AG10803 (cell line): ENCODE measurements at places on chromosomes 7 and 10.

DNA sequence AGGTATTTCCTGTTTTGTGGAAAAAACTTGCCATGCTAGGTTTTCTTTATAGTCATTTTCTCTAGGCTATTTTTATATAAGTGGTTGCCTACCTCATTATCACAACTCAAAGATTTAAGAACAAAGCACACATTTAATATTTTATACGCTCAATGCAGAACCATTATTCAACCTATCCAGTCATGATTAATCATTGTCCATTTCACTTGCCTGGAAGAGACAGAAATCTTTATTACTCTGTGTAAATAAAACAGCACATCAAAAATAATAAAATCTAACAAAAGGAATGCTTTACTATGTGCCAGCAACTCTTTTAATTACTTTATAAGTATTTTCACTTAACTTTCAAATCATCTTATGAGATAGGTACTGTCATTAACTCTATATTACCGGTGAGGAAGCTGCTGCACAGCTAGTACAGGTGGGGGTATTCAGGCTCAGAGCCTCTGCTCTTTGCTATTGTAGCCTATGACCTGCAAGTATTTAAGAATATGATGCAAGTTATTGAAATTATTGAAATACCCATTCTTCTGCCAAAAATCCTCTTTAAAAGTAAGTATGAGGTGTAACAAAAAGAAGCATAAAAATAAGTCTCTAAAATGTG is 16.4 kb upstream of the TAS2R16 start:
- DNase-seq = no peak

DNA sequence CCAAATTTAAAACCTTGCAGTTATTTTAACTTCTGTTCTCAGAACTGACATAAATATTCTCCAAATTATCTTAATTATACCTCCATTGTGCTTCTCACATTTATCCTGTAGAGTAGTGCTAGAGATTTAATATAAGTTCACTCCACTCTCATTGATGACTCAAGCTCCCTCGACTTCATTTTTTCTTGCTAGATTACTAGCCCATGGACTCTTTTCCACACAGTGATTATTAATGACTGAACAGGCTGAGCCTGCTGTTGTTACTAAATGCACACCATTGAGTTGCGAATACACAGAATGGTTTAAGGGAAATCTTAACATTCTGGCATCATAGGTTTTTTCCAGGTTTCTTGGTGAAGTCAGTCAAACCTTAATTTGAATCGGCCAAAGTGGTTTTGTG is 179.5 kb upstream of the AKR1E2 start:
- no peak for DNase-seq

DNA sequence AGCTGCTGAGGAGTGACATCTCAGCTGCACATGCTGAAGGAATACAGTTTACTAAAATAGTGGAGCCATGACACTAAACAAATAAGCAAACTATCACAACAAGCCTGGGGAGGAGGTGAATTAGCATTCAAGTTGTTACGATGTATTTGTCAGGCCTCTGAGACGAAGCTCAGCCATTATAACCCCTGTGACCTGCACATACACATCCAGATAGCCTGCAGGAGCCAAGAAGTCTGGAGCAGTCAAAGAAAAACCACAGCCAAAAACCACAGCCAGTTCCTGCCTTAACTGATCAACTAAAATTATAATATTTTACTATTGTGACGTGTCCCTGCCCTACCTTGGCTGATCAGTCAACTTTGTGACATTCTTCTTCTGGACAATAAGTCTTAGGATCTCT is 68.6 kb downstream of the NSUN6 start:
- no peak for DNase-seq

DNA sequence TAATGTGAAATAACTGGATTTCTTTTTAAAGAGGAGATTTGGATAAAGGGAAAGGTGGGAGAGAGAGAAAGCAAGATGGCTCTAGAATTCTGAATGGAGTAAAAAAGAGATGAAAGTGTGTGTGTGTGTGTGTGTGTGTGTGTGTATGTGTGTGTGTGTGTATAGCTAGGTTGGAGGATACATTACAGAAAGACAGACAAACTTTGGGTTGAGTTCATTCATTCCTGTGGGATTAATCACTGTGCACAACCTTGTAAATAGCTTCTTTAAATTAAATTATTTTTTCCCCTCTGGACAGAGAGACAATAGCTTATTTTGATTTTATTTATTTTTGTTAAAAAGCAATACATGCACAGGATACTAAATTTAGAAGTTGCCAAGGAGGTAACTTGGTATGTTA is 7.5 kb downstream of the ASB4 start:
- DNase-seq = peak; percentile 29

DNA sequence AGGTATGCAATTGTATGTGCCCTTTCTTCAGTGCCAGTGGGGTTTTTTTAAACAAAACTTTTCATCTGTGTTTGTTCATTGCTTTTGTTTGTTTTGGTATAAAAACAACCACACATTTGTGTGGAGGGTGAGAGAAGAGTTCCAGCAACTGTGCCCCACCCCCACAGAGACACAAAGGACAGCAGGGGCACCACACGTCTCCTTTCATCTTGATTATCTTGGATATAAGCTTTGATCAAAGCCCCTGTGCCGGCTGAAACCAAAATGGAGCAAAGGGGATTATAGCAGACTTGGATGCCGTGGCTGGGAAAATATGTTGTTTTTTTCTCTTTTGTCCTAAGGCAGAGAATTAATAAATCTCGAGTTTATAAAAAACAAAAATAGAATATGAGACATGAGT is 111.8 kb upstream of the RSU1 start:
- DNase-seq = no peak

- peak; percentile 75 for DNase-seq
Observed at GRCh38 chr7:95011146-95011928, 103.9 kb downstream of the PPP1R9A start.

DNA sequence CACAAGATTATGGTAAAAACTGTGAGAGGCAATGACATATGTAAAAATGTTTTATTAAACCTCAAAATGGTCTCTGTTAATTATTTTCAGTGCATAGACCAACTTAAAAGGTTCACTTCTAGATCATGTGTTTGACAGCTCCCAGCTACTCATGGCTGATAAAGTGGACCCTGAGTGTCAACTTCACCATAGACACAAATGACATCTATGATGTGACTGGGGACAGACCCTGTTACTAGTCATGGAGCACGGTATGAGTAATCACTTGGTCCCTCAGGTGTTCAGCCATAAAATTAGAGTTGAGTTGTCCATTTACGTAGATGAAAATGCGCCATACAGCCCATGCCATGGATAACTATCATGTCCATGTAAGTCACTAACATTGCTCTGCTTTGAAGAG is 199.8 kb downstream of the ZNF365 start:
- no peak for DNase-seq

- DNase-seq = no peak
Observed at GRCh38 chr10:71395621-71396020, 1.1 kb upstream of the CDH23 start.

DNA sequence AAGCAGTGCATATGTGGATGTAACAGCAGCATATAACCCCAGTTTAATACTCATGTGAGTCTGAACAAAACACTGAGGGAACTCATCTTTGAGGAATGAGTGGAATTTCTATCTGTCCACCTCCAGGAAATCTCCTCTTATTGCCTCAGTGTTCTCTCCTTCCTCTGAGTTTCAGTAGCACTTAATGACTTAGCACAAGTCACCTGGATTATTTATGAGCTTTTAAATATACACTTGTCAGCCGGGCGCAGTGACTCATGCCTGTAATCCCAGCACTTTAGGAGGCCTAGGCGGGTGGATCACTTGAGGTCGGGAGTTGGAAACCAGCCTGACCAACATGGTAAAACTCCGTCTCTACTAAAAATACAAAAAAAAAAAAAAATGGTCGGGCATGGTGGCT is 4.3 kb downstream of the LRRC20 start:
- DNase-seq = peak; percentile 94

DNA sequence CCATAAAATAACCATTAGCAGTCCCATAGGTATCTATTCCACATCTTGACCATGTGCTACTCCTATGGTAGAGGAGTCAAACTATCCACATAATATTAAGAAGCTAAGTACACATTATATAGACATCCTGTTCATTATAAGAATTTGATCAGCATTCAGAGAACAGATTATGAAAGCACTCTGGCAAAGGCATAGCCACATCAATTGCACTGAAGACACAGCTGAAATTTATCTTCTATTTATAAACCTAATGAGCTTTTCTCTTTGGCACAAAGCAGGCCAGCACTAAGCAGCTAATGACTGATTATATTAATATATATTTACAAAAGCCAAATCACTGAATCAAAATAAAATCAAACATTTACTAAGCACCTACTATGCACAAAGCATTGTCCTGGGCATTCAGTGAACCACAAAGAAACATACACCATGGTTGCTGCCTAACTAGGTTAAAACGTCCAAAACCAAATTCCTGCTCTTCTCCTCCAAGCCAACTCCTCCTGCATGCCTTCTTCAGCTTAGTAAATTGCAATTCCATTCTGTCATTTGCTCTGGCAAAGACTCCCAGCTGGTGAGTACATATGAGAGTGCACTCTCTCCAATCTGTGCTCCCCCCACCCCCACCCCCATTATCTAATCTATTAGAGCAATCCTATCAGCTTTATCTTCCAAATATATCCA is 122.6 kb upstream of the ASAH2 start:
- peak; percentile 77 for DNase-seq

DNA sequence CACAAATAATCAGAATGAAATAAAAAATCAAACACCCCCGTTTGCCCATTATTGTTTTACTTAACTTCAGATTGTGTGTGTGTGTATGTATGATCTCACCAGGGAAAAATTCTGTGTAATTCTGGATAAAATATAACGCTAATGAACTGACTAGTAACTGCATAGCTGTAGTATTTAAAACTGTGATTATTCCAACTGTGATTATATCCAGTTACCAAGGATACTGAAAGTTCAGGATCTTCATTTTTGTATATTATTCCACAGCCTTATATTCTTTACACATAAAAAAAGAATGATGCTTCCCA is 2.9 kb downstream of the TWIST1 start:
- no peak for DNase-seq

GRCh38 chr10:83164156-83164555 is 975.2 kb upstream of the GHITM start:
- DNase-seq = no peak

DNA sequence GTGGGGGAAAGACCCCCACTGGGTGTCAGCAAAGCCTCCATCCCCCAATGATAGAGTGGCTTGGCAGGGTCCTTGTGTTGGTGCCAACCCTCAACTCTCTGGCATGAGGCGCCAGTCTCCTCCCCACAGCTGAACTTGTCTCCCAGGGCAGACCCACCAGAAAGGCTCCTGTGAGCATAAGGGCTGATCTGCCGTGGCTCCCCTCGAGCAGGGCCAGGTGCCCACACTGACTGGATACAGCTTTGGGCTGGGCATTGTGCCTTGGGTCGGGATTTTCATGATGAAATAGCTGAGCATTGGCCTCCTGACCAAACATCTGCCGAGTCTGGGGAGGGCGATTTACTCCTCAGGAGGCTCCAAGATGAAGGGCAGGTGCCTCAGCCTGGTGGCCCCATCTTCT is 68.1 kb upstream of the NPTX2 start:
- DNase-seq = no peak

DNA sequence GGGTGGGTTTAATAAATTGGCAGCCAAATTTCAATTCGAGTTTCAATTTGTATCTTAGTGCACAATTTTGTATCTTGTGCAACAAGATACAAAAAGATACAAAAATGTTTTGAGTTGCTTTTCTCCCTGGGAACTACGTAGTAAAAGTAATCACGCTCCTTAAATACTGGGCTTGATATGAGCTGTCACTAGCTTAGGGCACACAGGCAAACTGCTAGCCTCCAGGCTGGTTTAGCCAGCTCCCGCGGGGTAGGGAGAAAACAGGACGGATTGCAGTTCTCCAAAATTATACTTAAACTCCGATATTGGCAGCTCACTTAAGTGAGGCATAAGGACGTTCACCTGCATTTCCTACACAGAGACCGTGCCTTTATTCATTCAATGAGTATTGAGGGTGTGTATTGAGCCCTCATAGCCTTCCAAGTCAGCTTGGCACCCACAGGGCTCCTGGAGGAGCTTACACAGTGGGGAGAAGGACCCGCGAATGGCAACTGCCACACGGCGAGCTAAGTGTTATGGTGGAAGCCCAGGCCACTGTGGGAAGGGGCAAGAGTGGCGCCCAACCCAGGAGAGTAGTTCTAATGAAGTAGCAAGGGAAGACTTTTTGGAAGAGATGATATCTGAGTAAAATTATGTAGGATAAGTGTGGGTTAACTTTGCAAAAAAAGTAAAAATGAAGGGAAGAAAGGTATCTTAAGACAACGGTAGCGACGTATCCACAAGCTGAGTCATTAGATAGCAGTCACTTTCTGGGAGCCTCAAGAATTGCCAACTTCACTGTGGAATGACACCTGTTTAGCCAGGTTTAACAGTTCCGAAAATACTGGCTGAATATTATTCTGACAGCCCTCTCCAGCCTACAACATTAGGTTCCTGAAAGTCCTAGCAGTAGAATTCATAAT is 1.6 kb upstream of the EPC1 start:
- DNase-seq = no peak

GRCh38 chr10:112375721-112376395 is 1.9 kb downstream of the ACSL5 start:
- peak; percentile 50 for DNase-seq

DNA sequence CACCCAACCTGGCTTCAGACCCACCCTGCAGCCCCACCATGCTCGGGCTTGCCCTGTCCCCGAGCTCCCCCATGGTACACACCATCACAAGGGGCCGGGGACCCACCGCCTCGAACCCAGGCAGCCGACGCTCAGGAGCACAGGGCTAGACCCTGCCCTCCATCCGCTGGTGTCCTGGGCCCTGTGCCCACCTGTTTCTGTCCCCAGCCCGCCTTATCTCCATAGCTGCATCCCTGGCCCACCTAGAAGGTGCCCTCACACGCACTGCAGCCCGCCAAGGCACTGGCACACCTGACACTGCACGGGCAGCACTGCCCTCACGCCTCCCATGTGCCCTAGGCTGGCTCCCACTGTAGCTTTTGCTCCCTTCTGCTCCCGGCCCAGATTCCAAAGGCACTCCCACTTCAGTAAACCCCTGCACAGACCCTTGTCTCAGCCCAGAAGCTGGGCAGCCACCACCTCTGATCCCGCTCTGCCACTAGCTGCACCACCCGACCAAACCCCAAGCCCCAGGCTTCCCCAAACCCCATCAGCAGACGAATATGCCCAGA is 17.1 kb downstream of the YKT6 start:
- DNase-seq = no peak

GRCh38 chr7:2631946-2632732 is at the start of gene TTYH3:
Gene TTYH3, plus strand, starts transcription at chr7:2631986. Its CDS starts 170 bp downstream, at chr7:2632156.
- no peak for DNase-seq

- DNase-seq = no peak
Observed at GRCh38 chr10:123535386-123535785, 130.8 kb upstream of the GPR26 start.
